ENCODE measurements at places on chromosomes 5 and 9.

- DNase-seq = no peak
Measured at GRCh38 chr9:133203506-133204075, 5.5 kb downstream of the OBP2B start.

GRCh38 chr5:178986326-178986960, 8.7 kb downstream of the GRM6 start:
- no peak for DNase-seq

DNA sequence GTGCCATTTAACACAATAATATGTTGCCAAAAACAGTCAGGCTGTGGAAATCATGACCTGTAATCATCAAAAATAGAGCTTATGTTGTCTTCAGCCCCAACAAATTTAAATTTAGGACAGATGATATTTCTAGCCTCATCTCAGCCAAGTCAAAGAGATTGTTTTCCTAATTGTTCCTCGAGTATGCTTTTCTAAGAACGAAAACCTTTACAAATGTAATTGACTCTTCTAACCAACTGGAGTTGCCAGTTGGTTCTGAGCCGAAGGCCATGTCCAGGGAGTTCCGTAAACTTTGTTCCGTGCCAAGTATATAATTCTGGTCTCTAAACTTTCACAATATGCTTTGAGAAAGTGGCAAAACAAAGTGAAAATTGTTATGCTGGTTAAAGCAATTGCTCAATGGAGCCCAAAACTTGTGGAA, 160.8 kb downstream of the CEMIP2 start:
- no peak for DNase-seq

DNA sequence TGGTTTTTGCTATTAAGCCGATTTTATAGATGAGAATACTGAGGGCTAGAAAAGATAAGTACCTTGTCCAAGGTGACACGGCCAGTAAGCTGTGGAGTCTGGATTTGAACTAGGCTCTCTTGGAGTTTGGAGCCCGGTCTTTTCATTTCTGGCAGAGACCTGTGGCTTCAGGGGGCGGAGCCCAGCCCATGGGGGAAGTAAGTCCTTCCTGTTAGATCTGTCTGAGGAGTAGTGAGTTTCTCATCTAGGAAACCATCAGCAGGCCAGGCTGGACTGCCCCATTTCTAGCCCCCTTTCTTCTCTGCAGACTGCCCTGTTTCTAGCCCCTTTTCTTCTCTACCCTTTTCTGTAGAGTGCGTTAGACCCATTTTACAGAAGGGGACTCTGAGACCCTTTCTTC, 521 bp upstream of the PTGS1 start:
- DNase-seq = no peak

- no peak for DNase-seq
Measured at GRCh38 chr9:75128535-75128934, 40.2 kb downstream of the OSTF1 start.

- DNase-seq = no peak
Measured at GRCh38 chr9:91403665-91404543, 19.7 kb downstream of the NFIL3 start.

- no peak for DNase-seq
Measured at GRCh38 chr9:113624721-113625120, 161.2 kb downstream of the RGS3 start.

- DNase-seq = no peak
Measured at GRCh38 chr9:34405719-34406118, 29.0 kb upstream of the MYORG start.

GRCh38 chr5:52043543-52043942, 660.3 kb downstream of the ISL1 start:
- no peak for DNase-seq

GRCh38 chr5:157148734-157149615, 6.3 kb upstream of the MED7 start:
- DNase-seq = peak; percentile 71

DNA sequence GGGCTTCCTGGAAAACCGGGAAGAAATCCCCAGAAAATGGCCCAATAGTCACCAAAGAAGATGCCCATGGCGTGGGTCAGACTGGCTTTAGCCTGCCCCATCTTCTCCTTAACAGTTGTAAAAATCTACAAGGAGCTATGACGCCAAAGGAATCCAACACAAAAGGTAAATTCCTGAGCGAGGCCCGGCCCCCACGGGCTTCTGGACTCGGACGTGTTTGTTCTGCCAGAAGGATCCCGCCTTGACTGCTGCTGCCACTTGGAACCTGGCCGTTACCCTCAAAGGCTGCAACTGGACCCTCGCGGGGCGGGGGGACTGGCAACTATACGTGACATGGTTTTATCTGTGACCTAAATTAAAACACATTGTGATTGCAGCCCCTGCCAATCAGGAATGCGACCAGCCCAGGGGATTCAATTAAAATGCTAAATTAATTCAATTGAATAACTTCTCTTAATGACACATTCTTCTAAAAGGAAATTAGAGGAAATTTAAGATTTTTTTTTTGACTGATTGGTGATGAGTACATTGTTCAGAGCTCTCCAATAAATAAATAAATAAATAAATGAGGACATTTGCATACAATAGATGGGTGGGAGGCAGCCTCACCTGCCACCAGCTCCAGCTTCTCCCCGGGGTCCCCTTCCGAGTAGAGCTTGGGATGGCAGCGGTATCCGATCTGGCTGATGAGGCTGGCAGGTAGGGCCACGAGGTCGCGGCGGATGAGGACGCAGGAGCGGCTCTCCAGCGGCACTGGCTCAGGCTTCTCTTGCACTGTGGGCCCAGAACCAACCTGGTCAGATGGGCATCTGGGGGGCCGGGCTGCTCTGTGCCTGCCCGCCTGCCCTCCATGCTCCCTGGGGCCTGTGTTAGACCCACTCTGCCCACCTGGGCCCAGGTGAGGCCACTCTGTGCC, 54.7 kb upstream of the UBAC1 start:
- no peak for DNase-seq

GRCh38 chr9:115213818-115214334, 95.9 kb upstream of the TNC start:
- no peak for DNase-seq

DNA sequence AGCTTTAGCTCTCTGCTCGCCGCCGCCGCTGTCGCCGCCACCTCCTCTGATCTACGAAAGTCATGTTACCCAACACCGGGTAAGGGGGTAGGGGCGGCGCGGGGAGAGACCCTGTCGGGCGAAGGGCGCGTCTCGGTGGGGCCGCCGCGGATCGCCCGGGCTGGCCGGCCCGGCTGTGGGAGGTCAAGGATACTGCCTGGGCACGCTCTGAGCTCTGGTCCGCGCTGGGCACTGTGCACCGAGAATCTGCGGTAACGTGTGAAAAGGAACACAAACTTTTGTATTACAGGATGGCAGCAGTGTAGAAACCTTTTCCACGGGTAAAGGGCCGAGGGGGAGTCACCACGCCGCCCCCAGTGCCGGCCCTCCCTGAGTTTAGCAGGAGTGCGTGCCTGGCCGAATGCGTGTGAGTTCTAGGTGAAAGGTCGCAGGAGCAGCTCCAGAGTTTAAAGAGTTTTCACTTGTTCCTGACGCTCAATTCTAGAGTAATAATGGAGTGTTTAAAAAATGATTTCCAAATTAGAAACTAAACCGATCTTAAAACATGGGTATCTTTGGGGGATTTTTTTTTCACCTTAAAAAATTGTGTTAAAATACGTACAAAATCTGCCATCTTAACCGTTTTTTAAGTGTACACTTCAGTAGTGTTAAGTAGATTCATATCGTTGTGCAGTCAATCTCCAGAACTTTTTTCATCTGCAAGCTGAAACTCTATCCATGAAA, at the start of gene HSDL2:
Gene HSDL2, plus strand, starts transcription at position 7 of the 723 bp plus-strand sequence. Its CDS starts 56 bp downstream, at position 63.
- DNase-seq = peak; percentile 11

- peak; percentile 39 for DNase-seq
Measured at GRCh38 chr9:7976167-7976755, 176.7 kb upstream of the DMAC1 start.

DNA sequence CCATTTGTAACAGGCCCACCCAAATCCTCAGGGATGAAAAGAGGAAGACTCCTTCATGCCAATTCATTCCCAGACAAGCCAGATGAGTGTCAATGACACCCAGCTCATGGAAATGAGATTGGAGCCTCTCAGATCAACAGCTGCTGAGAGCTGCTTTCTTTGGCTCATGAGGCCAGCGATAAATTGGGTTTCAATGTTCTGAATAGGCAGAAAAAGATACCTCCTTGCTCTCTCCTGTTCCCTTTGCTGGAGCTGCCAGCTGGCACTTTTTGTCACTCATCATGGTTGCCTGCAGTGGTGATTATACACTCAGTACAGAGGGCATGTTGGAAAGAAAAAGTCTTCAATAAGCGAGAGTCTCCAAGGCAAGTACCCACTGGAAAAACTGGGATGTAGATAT, 47.1 kb downstream of the SH3RF2 start:
- DNase-seq = no peak

DNA sequence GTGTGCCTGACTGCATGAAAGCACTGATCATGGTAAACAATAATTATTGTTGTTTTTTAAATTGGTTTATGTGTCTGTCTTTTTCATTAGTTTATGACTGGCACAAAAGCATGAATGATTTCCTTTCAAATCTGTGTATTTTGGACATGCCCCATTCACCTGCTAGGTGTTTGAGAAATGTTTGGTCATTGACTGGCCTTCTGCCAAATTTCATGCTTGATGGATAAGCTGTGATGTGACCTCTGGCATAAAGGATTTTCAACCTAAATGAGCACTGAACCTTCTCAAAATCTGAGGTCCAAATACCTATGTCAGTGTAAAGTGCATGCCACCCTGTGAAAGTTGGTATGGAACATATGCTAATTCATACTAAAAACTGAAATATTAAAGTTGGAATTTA, 204.5 kb downstream of the BRINP1 start:
- no peak for DNase-seq

- no peak for DNase-seq
Measured at GRCh38 chr5:53092242-53092641, 17.3 kb downstream of the MOCS2 start.

- DNase-seq = no peak
Measured at GRCh38 chr9:116355153-116355921, 201.7 kb downstream of the PAPPA start.

- DNase-seq = no peak
Measured at GRCh38 chr5:122062205-122062604, 15.9 kb downstream of the LOX start.

DNA sequence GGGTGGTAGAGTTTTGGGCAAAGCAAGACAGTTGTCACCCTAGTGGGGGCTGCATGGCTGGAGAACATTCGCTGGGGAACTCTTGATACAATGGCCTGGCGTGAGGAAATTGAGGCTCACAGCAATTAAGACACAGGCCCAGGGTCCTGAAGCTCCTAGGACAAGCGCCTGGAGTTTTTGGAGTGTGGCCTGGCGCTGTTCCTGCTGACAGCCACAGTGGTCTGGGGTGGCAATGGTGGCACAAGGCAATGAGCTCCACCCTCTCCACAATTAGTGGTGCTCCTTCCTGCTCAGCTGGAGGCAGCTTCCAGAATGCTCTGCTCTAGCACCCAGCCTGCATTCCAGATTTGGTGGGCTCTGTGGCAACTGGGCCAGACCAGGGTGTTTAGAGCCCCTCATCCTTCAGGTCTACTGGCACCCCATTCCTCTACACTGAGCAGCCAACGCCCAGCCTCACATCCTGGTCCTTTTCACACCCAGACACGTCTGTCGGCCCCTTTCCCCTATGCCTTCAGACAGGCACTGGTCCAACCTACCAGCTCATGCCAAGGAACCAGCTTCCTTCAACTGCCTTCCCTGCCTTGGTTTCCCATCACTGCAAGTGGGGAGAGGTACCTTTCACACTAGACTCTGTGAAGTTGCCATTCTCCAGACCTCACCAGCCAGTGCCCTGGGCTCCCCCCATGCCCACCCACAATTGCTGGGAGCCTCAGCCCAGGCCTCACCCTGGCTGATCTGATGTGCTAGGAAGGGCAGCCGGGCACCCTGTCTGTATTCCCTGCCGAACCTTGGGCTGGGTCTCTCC, 138.1 kb upstream of the COL5A1 start:
- DNase-seq = no peak
